Activated CD4-positive, alpha-beta T cell treated with anti-CD3 and anti-CD28 coated beads, Interleukin-2, amount 10 ng/mL, durations not matched to agents 7 days and 5 days (primary cell): ENCODE measurements at places on chromosomes 1 and 21. TPM values are rescaled to one million over a fixed set of nuclear protein-coding genes. Genes with fewer than 3 reads are reported as not detected.

IL10 gene
- total RNA-seq: 0.12 TPM

OR2T33 gene
- total RNA-seq: not detected

DNA sequence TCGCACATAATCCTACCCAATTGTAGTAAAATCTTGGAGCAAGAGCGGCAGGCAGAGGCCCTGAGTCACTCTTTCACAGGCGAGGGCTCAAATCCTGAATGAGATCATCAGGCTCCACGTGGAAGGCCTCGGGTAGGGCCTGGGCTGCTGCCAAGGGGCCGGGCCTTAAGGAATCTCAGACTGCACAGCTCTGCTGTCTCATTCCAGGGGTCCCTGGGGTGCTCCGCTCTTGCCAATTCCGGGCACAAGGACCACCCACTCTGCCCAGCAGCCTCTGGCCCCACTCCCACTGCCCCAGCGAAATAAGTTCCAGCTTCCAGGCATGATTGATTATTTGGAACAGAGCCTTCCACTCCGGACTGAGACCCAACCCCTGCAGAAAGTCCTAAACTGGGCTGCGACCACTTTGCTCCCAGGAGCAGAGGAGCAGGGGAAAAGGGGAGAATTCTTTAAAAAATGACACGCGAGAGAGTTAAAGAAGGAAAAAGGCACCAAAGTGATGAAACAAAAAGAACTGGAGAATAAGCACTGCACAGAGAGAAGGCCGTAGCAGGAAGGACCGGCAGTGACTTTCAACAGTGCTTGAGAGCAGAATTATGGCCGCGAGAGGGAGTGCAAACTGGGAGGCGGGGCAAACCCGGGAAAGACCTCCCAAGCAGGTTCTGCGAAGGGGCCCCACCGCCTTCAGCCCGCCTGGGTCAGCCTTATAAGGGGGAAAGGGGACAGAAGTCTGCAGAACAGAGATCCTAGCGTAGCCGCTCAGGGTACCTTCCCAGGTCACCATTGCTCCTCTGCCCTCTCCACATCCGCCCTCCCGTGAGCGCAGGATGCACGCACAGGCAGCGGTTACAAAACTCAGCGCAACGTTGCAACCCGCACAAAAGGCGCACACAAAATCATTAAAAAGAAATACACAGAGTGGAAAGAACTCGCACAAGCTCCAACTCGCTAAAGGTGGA, 2.0 kb downstream of the ADAMTS1 start:
- H3K4me3 ChIP-seq: peak overlapping the region; percentile 77
- H3K36me3 ChIP-seq: peaks cover 11% of the 10 kb centered on the region
- H3K4me1 ChIP-seq: peaks cover 43% of the 10 kb centered on the region

DNA sequence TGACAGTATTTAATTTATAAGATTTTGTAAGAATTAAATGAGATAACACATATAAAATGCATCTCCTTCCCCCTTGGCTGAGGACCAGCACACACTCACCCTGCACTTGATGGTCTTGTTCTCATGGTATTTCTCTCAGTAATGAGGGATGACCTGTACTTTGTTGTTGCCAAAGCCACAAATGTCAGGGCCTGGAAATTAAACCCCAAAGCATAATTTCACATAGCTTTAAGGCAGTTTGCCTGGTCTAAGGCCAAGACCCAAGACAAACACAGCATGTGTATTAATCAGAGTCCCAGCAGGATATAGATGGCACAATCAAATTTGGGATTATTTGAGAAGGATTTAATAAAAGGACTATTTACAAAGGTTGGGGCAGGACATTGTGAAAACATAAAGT, 48.6 kb upstream of the EPS15 start:
- H3K4me3 ChIP-seq: no peak overlapping the region
- no peaks in the 10 kb centered on the region for H3K36me3 ChIP-seq
- H3K4me1 ChIP-seq: peaks cover 48% of the 10 kb centered on the region
- H3K27ac ChIP-seq: peak overlapping the region; percentile 32

GRCh38 chr1:151443846-151444782, 15.2 kb downstream of the POGZ start:
- H3K27me3 ChIP-seq: no peaks in the 10 kb centered on the region
- H3K4me1 ChIP-seq: peaks cover 43% of the 10 kb centered on the region
- H3K4me3 ChIP-seq: no peak overlapping the region
- H3K27ac ChIP-seq: no peak overlapping the region

GRCh38 chr21:43743947-43744346, 25.0 kb downstream of the PDXK start:
- DNase-seq: no peak
- no peak overlapping the region for H3K27ac ChIP-seq
- H3K4me1 ChIP-seq: peaks cover 4% of the 10 kb centered on the region
- H3K4me3 ChIP-seq: no peak overlapping the region

CYP4X1 gene
- total RNA-seq: not detected

CDCP2 gene
- total RNA-seq: not detected

DNAI4 gene
- total RNA-seq: 2.9 TPM

DNA sequence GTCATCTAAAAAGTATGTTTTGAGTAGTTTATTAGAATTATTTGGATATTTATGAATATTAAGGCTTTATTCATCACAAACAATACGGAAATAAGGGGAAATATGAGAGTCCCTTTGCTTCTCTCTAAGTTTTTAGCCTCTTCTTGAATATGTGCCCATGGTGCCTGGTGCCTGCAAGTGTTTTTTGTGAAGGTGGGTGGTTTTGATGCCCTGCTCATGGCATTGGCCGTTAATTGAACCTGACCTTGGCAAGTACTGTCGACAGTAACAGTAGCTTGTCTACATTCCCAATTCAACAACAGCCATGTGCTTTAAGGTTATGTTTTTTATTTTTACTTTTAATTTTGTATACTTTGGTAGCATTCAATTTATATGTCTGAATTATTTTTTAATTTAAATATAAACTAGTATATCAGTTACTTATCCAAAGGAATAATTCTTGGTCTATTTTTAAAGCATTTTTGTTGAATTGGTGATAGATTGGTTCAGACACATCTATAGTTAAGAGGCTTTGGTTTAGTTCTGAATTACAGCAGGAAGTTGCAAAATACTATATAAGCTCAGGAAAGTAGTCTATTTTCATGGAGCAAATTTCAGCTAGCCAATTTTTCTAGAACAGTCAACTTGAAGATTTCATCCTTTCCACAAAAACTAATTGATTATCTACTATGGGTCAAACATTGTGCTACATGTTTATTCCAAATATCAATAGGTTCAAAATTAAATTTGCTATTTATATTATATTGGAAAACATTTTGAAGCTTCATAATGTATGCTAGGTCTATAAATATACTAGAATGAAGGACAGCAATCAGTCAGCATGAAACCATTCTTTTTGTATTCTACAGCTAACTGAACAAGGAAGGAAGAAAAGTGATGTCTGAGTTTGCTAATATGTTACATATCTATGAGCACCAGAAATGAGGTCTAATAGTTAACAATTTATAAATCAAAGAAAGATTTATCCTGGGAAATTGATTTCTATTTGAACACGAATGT, 184.4 kb downstream of the MRPL39 start:
- no peak for DNase-seq
- H3K27ac ChIP-seq: peak overlapping the region; percentile 74

CSDE1 gene
- total RNA-seq: 439 TPM

ALX3 gene
- not detected for total RNA-seq

KRTAP21-3 gene
- total RNA-seq: not detected

DNA sequence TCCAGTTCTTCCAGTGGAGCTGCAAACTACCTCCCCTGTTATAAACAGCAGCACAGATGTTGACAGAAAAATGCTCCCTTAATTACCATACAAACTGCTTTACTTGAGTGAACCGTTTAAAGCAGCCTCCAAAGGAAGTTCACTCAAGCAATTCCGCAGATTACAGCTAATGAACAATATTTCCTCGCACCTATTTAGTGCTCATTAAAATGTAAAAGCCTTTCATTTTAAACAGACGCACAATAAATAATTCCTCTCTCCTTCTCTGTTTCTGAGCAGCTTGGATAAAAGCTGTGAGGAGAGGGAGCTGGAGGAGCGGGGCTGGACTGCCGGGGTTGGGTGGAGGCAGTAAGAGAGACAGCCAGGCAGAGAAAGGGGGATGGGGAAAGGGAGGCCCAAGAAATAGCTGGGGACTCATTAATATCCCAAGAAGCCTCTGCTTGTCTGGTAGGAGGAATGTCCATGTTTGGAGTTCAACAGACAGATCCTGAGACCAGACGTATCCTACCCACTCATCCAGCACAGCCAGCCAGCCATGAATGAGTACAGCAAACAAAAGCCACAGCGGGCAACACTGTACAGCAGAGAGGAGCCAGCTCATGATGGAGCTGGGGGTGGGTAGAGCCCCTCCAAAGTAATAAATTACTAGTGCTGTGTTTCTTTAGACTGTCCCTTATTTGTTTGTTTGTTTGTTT, 227.7 kb downstream of the GPATCH2 start:
- no peaks in the 10 kb centered on the region for H3K36me3 ChIP-seq
- H3K4me1 ChIP-seq: no peaks in the 10 kb centered on the region
- H3K27ac ChIP-seq: no peak overlapping the region
- no peaks in the 10 kb centered on the region for H3K27me3 ChIP-seq

CFAP141 gene
- 0.65 TPM for total RNA-seq

DNA sequence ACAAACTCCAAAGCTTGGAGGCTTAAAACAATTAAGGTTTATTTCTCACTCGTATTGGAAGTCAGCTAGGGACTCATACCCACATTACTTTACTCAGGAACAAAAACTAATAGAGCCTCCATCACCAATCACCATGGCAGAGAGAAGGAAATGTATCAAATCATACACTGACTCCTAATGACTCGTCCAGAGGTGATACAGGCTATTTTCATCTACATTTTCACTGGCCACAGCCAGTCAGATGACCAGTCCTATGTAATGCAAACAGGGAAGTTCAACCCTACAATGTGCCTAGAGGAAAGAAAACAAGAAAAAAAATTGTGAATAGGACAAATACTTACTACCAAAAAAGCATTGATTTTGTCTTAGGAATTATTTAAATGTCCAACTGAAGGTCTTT, 110.3 kb downstream of the SEC16B start:
- H3K4me1 ChIP-seq: peaks cover 6% of the 10 kb centered on the region
- H3K27me3 ChIP-seq: no peaks in the 10 kb centered on the region
- H3K36me3 ChIP-seq: no peaks in the 10 kb centered on the region

- H3K4me3 ChIP-seq: no peak overlapping the region
- H3K27ac ChIP-seq: no peak overlapping the region
- no peak for DNase-seq
Measured at GRCh38 chr1:67840449-67840848, 7.2 kb upstream of the GNG12 start.

GRCh38 chr1:39955547-39956539, 898 bp downstream of the MFSD2A start:
- peaks cover 34% of the 10 kb centered on the region for H3K4me1 ChIP-seq
- H3K27ac ChIP-seq: peak overlapping the region; percentile 85
- H3K27me3 ChIP-seq: peaks cover 3% of the 10 kb centered on the region
- peak overlapping the region; percentile 84 for H3K4me3 ChIP-seq
- H3K36me3 ChIP-seq: no peaks in the 10 kb centered on the region

DNA sequence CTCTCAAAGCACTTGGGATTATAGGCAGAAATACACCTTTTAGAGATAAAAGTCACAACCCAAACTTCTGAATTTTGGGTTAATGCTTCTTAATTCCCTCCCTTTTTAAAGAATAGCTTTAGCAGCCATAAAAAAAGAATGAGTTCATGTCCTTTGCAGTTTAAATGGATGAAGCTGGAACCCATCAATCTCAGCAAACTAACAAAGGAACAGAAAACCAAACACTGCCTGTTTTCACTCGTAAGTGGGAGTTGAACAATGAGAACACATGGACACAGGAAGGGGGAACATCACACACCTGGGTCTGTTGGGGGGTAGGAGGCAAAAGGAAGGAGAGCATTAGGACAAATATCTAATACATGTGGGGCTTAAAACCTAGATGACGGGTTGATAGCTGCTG, 55.8 kb downstream of the SLC27A3 start:
- no peaks in the 10 kb centered on the region for H3K27me3 ChIP-seq
- peaks cover 4% of the 10 kb centered on the region for H3K4me1 ChIP-seq
- DNase-seq: no peak
- H3K36me3 ChIP-seq: peaks cover 18% of the 10 kb centered on the region
- peak overlapping the region; percentile 71 for H3K27ac ChIP-seq
- H3K4me3 ChIP-seq: no peak overlapping the region

DNA sequence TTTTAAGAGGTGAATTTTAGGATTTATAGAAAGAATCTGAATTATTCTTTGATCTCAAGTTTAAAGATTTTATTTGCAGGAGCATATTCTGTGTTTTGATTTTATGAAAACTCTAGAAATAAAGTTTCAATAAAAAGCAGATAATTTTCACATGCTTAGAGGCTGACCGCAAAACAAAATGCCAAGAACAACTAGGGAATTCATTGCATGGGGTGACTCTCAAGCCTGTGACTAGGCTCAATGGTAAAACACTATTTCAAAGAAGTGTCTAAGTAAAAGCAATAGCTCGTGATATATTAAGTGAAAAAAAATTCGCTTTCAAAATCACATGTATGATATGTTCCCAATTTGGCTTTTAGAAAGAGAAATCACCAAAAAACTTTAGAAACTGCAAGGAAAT, 49.6 kb downstream of the RPL5 start:
- H3K4me1 ChIP-seq: peaks cover 46% of the 10 kb centered on the region
- H3K27ac ChIP-seq: no peak overlapping the region

DNA sequence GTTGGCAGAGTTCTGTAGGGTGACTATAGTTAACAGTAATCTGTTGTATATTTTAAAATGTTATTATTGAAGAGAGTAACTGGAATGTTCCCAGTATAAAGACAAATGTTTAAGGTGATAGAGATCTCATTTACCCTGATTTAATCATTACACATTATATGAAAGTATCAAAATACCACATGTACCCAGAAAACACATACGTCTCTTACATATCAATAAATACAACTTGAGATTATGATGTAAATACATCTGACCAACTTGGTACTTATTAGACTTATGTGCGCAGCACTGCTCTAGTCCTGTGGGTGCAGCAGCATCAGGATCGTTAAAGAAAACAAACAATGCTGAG, 670 bp upstream of the PARK7 start:
- peaks cover 31% of the 10 kb centered on the region for H3K36me3 ChIP-seq
- H3K4me3 ChIP-seq: peak overlapping the region; percentile 96
- H3K27ac ChIP-seq: peak overlapping the region; percentile 99
- no peaks in the 10 kb centered on the region for H3K27me3 ChIP-seq

GRCh38 chr21:39688010-39688409, 57.0 kb upstream of the IGSF5 start:
- no peak overlapping the region for H3K27ac ChIP-seq
- H3K4me3 ChIP-seq: no peak overlapping the region
- H3K27me3 ChIP-seq: no peaks in the 10 kb centered on the region
- no peak for DNase-seq
- no peaks in the 10 kb centered on the region for H3K4me1 ChIP-seq

DNA sequence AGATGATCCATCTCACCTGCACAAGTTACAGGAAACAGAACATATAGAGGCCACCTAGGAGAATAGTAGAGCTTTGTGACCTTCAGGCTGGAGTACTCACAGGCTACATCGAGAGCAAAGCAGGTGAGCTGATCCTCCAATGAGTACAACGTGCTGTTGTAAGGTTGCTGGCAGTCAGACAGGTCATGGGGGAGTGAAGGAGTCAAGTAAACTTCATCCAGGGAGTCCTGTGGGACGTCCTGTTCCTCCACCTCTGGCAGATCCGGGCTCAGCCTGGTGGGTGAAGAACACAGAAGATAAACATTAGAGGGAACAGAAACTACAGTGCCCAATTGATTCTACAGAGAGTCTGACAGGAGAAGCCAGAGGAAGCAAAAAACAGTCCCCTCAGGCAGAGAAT, 62.5 kb downstream of the PRKAB2 start:
- H3K27me3 ChIP-seq: peaks cover 4% of the 10 kb centered on the region
- H3K27ac ChIP-seq: no peak overlapping the region
- no peaks in the 10 kb centered on the region for H3K36me3 ChIP-seq
- no peak for DNase-seq
- no peak overlapping the region for H3K4me3 ChIP-seq

FCAMR gene
- total RNA-seq: not detected

SV2A gene
- 7.5 TPM for total RNA-seq

ISG20L2 gene
- total RNA-seq: 47.0 TPM

SPRR2G gene
- total RNA-seq: not detected

MROH9 gene
- total RNA-seq: not detected
